B cell (primary cell): ENCODE measurements at places on chromosomes 4 and X. TPM values are rescaled to one million over a fixed set of nuclear protein-coding genes. Genes with fewer than 3 reads are reported as not detected.

Gene HS6ST2
- not detected in 2 replicates for total RNA-seq

DNA sequence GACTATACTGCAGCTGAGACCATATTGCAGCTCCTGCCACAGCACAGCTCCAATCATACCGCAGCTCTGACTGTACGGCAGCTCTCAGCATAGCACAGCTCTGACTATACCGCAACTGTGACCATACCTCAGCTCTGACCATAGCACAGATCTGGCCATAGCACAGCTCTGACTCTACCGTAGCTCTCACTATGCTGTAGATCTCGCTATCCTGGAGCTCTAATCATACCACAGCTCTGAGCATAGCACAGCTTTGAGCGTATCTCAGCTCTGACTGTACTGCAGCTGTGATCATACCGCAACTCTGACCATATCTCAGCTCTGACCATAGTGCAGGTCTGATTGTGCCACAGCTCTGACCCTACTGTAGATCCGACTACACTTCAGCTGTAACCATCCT, 139.2 kb downstream of the ASMT start:
- DNase-seq, result no peak

GRCh38 chr4:74387790-74388189, 22.8 kb downstream of the EREG start:
- no peak for DNase-seq

DNA sequence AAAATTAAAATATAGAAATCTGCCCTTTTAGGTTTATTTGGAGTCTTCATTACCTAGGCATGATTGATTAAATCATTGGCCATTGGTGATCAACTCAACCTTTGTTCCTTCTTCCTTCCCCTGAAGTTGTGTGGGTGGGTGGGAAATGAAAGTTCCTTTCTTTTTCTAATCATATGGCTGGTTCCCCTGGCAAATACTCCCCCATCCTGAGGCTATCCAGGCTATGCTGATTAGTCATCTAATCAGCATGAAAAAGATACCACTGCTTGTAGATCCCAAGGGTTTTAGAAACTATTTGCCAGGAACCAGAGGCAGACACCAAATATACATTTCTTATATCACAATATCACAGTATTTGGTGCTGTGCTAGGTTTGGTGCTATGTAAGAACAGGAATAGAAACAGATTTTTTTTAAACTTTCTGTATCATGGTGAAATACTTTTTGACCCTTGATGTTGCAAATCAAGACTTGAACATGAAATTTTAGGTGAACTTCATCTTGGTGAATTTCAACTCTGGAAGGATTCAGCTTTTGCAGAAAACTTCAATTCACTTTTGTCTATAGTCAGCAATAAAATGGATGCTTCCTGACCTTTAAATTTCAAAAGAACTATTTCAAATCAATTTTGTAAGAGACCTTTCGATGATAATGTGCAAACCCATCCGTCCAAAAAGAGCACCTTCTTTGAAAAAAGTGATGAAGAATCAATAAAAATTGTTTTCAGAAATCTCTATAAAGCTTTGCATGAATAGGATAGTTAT, 71.1 kb downstream of the CCSER1 start:
- DNase-seq, result no peak

DNA sequence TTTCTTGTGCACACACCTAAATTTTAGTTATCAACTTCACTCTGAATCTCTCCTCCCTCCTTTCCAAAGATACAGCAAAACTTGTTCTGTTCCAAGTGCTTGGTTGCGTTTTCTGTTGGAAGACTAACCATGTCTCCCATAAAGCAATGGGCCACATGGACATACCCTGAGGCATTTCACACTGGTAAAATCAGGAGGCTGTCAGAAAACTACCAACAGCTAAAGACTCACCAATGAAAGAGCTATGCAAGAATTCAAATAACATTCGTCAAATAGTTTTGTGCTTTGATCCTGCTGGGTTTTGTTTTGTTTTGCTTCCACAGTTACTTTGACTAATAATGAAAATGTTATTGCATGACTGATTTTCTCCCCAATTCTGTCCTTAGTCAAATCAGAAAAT, 46.0 kb downstream of the PHEX start:
- DNase-seq, result no peak

GRCh38 chr4:112592717-112593116, 44.0 kb downstream of the ZGRF1 start:
- no peak for DNase-seq
